Thoracic aorta (tissue), 2 donors: ENCODE measurements at places on chromosomes 7 and 10. TPM values are rescaled to one million over a fixed set of nuclear protein-coding genes. Genes with fewer than 3 reads are reported as not detected.

XRCC2 gene
- 0.14 TPM for total RNA-seq

- DNase-seq, result no peak
Measured at GRCh38 chr7:135731-136645, 56.4 kb upstream of the FAM20C start.

DNA sequence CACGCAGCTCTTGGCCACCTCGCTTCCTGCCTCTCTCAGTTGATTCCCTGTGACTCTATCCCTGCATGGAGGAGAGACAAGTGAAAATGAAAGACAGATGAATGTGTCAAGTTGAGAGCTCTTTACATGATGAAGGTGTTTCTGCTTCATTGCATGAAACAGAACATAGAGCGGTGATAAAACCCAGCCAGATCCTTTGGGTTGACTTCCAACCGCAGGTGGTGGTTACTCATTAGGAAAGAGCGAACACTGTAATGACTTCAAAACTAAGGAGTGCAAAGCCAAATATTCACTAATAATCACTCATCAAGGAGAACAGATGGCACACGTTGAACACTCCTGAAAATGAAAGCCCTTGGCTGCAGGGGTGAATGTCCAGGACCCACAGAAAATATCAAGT is 31.8 kb upstream of the WDR11 start:
- DNase-seq, result no peak

DNA sequence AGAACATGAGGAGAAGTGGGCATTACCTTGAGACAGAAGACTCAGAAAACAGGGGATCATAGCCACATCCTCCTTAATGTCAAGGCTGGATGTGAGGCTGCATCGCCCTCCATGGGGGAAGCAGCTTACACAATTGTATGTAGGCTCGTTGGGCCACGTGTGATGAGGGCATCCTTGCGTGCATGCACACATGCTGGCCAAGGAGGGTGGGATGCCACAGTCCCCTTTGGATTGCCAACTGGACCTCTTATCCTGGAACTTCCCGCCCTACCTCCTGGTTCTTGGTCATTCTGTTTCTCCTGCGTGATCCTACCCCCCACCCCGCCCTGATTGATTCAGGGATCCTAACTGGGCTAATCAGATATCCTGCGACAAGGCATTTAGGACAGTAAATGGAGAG is 102.0 kb downstream of the PRKAG2 start:
- DNase-seq, result no peak

- DNase-seq, result no peak
Measured at GRCh38 chr7:149873970-149874643, 338 bp downstream of the ATP6V0E2 start.

GRCh38 chr7:137949416-137950262 is 52.2 kb downstream of the CREB3L2 start:
- DNase-seq, result no peak

DNA sequence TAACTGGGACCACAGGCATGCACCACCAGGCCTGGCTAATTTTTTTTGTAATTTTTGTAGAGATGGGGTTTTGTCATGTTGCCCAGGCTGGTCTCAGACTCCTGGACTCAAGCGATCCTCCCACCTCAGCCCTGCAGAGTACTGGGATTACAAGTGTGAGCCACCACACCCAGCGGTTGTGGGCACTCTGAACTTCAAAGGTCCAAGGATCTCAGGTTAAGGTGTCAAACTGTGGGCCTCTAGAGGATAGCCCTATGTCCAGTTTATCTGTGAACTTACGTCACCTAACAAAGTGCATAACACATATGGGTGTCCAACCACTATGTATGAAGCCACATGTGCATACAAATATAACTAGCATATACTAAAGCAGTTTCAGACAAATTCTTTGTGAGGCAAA is 3.2 kb upstream of the IL2RA start:
- no peak for DNase-seq

ACHE gene
- 3.7 TPM for total RNA-seq

DNA sequence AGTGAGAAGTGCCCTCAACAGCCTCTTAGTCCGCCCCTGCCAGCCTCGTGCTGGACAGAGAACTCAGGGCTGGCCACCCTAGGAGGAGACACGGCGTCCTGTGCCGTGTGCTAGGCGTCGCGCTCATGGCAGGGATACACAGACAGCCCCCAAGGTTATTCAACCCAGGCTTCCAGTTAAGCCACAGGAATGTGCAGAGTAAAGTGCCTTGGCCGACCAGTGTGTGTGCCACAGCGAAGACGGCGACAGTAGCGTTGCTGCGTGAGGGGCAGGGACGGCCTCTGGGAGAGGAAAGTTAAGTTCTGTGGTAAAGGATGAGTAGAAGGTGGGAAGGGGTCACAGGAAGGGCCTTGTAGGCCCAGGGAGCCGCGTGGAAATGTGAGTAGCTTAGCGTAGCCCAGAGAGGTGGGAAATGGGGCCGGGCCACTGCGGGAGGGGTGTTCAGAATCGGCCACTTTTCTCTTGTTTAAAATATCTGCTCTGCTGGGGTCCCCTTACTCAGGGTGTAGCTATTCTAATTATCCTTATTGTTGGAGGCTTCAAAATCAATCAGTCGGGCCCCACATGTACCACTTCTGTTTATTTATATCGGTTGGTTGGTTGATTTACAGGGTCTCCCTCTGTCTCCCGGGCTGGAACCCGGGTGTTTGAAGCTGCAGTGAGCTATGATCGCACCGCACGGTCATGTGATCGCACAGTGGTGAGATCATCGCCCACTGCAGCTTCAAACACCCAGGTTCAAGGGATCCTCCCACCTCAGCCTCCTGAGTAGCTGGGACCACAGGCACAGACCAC is 24.5 kb downstream of the TMEM120A start:
- DNase-seq, result no peak

- no peak for DNase-seq
Measured at GRCh38 chr7:19305698-19306097, 160.5 kb upstream of the FERD3L start.

DNA sequence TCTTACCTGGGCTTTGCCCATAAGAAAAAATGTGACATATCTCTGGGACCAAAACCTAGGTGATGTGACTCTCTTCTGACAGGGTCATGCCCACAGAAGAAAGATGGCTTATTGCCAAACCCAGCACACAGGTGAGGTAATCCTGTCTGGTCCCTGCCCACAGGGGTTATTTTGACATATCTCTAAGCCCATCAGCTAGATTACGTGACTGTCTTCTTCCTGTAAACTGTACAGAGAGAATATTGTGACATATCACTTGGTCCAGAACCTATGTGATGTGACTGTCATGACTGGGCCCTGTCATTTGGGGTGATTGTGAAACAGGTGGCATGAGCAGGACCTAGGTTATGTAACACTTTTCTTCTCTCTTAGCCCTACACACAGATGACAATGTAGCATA is 48.8 kb upstream of the ZNF680 start:
- DNase-seq, result no peak

HOXA11 gene
- 3.7 TPM for total RNA-seq

DNA sequence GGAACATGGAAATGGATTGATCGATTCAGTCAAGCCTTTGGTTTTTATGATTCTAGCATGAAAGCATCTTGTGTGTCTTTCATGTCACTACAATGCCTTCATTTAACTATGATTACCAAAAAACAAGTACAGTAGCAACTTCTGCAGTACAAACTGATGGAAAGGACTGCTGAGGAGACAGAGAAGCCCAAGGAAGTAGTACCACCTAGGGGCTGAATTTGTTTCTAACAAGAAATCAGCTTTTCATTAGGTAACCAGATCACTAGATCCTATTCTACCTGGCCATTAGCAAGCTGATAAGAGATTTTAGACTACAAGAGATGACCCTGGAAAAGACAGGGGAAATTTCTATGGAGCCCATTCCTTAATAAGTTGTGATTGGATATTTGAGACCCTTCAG is 3.2 kb upstream of the IFIT1 start:
- no peak for DNase-seq

- no peak for DNase-seq
Measured at GRCh38 chr10:91090761-91091529, 129.5 kb upstream of the PCGF5 start.

DNA sequence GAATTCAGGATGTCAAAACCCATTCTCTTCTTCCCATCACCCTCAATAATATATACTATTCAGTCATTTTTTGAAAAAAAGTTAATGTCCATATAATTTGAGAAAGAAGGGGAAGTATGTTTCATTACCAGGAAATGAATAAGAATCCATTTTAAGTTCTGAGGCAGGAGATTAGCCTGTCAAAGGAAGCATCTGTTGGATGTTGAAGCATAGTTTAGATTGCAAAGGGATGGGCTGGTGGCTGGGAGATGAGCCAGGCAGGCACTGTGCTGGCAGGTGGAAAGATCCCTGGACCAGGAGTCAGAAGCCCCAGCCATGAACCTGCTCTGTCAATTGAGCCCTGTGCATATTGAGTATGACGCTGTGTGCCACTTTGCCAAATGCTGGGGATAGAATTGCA is 48.4 kb upstream of the CRTAC1 start:
- DNase-seq, result no peak

GRCh38 chr10:95538412-95538811 is 22.8 kb downstream of the SORBS1 start:
- no peak for DNase-seq

DNA sequence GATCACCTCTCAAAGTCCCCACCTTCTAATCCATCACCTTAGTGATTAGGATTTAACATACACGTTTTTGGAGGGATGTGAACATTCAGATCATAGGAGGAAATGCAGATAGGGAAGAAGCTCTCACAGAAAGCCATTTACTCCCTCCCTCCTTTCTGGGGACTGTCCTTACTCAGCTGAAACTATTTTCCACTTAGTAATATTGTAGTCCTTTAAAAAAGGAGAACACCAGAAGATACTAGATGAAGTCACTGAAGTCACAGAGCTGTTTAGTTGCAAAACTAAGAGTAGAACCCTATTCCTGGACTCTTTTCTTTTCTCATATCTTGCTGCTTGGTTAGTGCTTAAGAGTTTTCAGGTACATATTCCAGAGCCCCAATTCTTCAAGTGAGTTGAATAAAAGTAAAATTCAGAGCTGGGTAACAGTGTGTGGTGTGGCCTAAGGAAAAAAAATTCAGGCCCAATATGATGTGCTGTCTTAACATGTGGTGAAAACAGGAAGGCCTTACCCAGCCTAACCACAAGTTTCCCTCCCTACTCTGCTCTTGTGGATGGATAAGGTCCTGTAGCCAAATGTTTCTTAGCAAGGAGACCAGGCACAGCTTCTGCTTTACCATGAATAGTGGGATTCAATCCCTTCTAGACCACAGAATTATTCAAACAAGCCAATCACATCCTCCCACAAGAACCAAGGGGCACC is 135.7 kb downstream of the INHBA start:
- DNase-seq, result no peak
